AG08395 (cell line): ENCODE measurements at places on chromosomes 4 and X.

- DNase-seq = no peak
Measured at GRCh38 chrX:349196-349595, 30.6 kb upstream of the GTPBP6 start.

- DNase-seq = peak; percentile 61
Measured at GRCh38 chrX:37926700-37927099, 79.3 kb upstream of the DYNLT3 start.

DNA sequence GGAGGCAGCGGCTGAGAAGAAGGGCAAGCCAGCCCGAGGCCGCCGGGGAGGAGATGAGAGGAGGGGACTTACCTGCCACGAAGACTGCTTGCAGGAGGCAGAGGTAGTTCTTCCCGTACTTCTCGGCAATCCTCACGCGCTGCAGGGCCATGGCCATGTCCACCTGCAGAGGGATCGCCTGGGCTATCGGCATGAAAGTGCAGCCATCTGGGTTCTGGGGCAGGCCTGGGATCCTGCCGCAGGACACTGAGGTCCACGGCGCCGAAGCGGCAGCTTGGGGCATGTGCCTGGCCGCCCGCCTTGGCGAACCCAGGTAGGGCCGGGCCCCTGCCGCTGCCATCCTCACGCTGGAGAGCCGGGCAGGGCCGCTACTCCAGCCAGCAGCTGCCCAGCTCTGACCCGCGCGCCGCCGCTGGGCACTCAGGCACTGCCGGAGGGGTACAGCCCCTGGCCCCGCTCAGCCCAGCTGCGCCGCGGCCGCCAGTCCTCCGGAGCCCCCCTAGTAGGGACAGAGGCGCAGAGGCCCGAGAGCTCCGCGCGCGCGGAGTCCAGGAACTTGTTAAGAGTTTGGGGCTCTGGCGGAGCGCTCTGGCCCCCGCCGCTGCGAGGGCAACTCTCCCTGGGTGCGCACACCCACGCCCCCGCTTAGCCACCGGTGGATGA is 16.0 kb downstream of the MCF2 start:
- DNase-seq = no peak

- DNase-seq = no peak
Measured at GRCh38 chr4:101160792-101161592, 186.3 kb downstream of the PPP3CA start.

DNA sequence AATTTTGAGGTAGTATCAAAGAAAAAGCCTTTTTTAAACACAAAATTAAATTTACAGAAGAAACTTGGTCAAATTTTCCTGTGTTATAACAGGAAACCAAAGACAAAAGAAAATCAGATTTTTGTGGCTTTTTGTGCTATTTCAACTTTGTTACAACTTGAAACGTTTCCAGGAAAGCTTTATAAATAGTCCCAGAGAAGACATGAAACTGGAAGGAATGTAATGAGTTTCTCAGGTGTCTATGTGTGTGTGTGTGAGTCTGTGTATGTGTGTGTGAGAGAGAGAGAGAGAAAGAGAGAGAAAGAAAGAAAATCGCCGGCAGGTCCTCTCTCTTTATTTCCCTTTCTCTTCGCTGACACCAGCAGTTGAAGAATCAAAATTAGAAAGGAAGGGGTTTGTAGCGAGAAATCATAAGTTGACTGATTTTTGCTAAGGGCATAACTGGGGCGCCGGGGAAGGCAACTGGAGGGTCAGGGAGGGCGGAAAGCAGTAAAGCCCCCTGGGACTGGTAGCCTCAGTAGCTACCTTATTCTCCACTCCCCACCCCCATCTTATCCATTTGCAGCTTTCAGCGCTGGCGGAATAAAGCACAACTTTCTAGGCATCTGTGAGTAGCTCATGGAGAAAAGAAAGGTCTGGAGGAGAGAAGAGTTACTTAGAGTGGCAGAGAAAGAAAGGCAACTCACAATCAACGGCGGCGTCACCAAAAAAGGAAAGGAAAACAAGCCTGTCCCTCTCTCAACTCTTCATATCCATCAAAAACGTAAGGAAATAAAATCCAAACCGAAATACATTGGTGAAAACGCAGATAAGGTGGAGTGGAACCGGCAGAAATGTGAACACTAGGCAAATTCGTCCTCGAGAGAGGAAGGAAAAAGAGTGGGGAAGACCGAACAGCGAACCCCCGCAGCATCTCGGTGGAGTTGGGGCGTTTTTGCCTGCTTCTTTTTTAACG is 1.3 kb downstream of the TMEM47 start:
- no peak for DNase-seq

DNA sequence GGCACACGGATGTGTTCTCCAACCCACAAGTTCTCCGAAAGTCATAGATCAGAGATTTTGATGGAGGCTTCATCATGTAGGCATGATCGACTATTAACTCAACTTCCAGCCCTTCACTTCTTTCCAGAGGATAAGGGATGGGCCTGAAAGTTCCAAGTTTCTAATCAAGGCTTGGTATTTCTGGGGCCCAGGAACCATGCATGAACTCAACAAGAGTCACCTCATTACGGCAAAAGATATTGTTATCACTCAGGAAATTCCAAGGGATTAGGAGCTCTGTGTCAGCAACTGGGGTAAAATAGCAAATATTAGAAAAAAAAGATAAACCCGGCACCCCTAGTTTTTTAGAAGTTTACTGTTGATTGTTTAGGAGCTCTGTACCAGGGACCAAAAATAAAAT is 240.1 kb upstream of the PPP1R2C start:
- no peak for DNase-seq

DNA sequence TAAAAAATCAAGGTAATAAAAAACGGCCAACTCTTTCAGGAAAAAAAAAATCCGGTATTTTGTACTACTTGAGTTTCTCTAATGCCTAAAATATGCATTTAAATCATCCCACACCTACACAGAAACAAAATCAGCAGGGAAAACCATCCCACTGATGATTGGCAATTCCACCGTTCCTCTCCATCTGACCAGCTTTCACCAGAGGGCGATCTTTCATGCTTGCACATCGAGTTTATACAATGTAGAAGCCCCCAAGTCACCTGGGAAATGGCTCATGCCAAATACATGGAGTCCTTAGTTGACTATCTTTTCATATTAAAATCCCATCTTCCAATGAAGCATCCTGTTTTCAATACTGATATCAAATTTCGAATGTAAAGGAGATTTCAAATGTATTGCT is 69.2 kb downstream of the PTCHD1 start:
- DNase-seq = no peak

GRCh38 chrX:155841232-155841631 is 39.9 kb upstream of the VAMP7 start:
- no peak for DNase-seq

DNA sequence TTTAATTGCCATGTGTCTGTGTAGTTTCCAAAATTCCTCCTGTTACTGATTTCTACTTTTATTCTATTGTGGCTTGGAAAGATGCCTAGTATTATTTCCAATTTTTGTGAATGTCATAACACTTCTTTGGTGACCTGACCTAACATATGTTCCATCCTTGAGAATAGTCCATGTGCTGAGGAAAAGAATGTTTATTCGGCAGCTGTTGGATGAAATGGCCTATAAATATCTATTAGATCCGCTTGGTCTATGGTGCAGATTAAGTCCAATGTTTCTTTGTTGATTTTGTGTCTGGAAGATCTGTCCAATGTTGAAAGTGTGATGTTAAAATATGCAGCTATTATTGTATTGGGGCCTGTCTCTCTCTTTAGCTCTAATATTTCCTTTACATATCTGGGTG is 219.2 kb upstream of the HDX start:
- no peak for DNase-seq

DNA sequence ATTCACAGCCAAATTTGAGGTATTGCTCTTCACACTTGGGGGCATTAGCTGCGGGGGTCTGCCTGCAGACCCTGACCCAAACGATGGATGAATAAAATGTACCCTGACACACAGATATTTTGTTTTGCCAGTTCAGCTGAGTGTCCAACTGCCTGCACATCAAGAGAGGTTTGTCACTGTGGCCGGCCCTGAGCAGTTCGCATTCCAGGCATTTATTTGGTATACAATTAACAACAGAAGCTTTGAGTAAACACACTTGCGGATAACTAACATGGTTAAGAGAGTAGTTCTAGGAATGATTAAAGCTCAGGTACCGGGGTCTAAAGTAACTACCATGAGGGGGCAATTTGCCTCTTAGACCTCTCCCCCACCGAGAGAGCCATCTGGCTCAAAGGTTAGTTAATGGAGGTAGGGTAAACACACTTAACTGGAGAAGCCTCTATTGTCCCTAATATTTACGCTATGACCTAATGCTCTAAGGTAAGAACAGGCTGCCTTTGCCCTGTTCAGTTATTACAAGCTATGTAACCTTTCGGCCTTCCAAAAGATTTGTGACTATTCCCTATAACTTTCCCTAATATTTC is 162.0 kb downstream of the SNCA start:
- DNase-seq = no peak

GRCh38 chr4:3765271-3766035 is 732 bp upstream of the ADRA2C start:
- peak; percentile 65 for DNase-seq

DNA sequence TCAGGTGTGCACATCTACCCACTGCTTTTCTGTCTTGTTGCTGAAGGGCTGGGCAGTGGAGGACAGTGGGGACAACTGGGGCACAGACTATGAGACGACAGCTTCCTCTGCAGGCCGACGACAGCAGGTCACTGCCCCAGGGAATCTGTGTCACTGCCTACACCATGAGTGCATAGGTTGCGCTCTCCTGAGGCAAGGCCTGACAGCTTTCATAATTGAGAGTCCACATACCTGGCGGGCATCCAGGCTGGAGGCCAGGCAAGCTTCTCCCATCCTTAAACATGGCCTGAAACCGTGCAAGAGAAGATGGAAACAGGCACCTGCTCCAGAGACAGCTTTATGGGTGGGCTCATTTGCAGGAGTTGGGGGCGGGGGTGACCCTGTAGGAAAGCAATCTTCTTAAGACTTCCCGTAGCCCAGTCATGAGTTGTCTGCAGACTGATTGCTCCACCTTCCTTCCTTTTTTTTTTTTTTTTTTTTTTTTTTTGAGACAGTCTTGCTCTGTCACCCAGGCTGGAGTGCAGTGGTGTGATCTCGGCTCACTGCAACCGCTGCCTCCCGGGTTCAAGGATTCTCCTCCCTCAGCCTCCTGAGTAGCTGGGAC is 2.9 kb downstream of the ANOS1 start:
- DNase-seq = no peak

GRCh38 chr4:100742045-100742444 is 224.2 kb upstream of the EMCN start:
- peak; percentile 6 for DNase-seq

GRCh38 chr4:104429150-104429741 is 65.4 kb downstream of the CXXC4 start:
- no peak for DNase-seq

DNA sequence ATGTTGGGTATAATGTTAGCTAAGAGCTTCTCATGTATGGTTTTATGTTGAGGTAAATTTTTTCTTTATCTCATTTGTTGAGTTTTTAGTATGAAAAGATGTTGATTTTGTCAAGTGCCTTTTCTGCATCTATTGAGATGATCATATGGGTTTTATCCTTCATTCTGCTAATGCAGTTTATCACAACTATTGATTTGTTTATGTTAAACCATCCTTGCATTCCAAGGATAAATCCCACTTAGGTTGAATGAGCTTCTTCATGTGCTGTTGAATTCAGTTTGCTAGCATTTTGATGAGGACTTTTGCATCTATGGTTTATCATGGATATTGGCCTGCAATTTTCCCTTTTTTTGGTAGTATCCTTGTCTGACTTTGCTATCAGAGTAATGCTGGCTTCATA is 93.3 kb downstream of the SYTL5 start:
- no peak for DNase-seq

GRCh38 chr4:165909947-165910346 is 36.9 kb downstream of the TLL1 start:
- DNase-seq = no peak

- DNase-seq = peak; percentile 18
Measured at GRCh38 chr4:123833171-123833643, 436.6 kb downstream of the SPRY1 start.

- DNase-seq = peak; percentile 68
Measured at GRCh38 chrX:69024931-69025330, 140.3 kb downstream of the PJA1 start.

- no peak for DNase-seq
Measured at GRCh38 chr4:151575646-151576045, 166.7 kb downstream of the FHIP1A start.

DNA sequence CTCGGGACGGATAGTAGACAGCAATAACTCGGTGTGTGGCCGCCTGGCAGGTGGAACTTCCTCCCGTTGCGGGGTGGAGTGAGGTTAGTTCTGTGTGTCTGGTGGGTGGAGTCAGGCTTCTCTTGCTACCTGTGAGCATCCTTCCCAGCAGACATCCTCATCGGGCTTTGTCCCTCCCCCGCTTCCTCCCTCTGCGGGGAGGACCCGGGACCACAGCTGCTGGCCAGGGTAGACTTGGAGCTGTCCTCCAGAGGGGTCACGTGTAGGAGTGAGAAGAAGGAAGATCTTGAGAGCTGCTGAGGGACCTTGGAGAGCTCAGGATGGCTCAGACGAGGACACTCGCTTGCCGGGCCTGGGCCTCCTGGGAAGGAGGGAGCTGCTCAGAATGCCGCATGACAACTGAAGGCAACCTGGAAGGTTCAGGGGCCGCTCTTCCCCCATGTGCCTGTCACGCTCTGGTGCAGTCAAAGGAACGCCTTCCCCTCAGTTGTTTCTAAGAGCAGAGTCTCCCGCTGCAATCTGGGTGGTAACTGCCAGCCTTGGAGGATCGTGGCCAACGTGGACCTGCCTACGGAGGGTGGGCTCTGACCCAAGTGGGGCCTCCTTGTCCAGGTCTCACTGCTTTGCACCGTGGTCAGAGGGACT is 5.7 kb upstream of the MSANTD1 start:
- no peak for DNase-seq

DNA sequence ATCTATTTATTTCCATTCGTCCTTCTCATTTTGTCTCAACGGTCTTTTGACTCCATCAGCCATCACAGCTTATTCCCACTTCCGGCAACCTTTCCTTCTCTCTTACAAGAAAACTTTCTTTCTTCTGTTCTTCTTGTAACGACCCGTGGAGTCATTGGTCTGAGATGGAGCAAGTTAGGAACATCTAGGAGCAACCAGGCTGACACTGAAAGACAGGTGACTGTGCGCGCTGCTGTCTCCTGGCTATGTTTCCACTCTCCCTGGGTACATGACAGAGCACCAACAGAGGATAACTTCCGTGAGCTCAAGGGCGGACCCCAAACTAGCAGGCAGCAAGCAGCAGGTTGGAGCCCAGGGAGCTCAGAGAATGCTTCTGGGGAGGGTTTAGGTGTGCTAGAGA is 2.5 kb downstream of the FGF5 start:
- no peak for DNase-seq

DNA sequence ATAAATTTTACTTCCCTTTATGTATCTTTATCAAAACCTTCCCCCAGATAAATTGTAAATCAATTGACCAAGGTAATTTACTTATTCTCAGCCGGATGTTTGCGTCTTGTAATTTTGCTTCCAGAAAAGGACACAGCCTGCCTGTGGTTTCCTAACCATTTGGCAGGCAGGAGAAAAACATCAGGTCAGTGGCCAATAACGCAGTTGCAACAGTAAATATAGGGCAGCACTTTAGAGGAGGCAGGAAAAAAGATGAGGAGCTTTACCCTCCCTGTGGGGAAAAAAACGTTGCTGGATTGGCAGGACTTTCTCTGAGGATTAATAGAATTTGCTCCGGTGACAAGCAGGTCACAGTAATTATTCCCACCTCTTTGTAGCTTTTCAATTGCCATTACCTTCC is 2618.1 kb downstream of the ARAP2 start:
- no peak for DNase-seq
